GM12878 (cell line): ENCODE measurements at places on chromosomes 3 and 15.

- no peak for DNase-seq
Observed at GRCh38 chr3:2937055-2937454, 173.1 kb downstream of the IL5RA start.

- DNase-seq, result no peak
Observed at GRCh38 chr15:69818529-69818928, 279.2 kb downstream of the TLE3 start.

DNA sequence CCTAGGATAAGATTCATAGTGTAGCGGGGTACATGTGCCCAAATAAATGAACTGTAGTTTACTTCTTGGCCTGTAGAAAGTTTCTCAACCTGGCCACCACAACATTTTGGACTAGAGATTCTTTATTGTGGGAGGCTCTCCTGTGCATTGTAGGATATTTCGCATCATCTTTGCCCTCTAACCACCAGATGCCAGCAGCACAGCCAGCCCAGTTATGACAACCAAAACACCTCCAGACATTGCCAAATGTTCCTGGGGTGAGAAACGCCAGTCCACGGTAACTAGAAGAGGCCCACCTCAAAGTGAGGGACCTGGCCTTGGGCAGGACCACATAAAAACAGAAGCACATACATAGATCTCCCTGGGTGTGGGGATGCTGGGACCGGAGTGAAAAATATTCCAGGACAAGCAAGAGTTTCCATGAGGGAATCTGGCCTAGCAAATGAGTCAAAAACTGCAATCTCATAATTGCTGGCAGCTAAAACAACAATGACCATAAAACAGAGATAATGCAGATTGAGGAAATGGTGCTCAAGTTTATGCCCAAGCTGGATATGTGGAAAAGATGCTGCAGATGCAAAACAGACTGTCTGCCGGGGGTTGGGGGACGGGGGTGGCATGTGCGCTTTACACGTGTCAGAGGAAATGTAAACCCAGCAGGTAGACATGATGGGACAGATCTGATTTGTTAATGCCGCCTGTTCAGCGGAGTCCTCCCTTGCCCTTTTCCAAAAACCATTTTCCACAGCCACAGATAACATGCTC lies 39.7 kb downstream of the ARHGEF3 start:
- DNase-seq, result no peak

DNA sequence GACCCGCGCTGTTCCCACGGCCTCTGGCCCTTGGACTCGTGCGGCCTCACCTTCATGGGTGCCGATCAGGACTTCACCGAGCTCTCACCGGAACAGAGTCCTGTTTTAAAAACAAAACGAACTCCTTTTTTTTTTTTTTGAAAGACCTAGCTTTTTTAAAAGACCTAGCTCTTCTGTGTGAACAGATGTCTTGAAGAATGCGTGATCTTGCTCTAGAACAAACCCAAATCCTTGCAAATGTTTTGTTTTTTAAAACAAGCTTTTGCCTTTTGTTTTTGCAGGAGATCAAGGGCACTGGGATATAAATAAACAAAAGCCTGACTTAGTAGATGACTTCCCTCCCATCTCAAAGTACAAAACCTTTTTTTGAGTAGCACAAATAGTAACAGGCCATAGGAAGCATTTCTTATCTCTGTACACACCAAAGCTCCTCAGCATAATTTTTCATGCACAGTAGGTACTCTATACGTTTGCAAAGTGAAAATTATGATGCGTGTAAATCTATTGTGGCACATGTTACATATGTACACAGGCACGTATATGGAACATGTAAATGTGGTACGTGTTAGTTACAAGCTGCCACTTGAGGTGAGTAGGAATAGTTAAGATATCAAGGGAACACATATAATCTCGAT lies 1.1 kb upstream of the MSL2 start:
- DNase-seq, result no peak

- no peak for DNase-seq
Observed at GRCh38 chr3:129493206-129493605, 35.2 kb upstream of the RHO start.
